ENCODE measurements at places on chromosomes 7 and 10.

- DNase-seq = no peak
Measured at GRCh38 chr10:73839276-73839966, 28.0 kb upstream of the NDST2 start.

DNA sequence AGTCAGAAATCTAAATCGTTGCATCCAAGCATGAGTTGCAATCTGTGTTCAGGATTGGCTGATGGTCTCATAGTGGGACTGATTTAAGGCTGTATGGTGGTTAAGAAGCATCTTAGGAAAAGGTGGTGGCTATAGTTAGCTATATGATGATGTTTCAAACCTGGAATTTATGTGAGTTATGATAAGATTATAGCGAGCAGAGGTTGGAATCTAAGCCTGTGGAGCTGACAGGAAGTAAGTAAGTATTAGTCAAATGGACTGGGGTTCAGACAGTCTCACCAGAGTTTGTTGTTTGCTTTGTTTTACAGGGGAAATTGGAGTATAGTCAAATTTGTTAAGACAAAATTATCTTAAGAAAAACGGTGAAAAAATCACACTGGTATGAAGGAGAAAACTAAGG, 56.7 kb downstream of the ANKRD7 start:
- no peak for DNase-seq

DNA sequence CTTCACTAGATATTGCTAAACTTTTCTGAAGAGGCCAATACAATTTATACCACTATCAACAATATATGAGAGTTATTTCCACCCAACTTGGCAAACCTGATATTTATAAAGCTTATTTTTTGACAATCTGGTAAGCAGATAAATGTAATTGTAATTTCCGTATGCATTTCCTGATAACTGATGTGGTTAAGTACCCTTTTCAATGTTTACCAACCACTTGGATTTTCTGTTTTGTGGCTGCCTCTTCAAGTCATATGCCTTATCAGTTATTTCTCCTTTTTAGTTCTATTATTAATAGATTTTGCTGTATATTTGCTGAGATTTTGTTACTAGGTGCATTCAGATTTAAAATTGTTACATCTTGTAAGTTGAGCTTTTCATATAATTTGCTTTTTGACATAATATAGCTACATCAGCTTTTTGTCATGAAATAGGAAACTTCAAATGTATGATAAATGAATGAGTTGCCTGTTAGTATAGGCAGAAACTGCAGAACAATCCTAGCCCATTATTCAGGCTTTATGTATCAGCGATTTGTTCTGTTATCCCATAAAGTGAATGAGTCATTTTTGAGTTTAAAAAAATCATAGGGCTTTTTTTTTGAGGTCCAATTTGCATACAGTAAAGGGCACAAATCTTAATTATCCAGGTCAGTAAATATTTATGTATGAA, 11.5 kb downstream of the SGPL1 start:
- DNase-seq = no peak

GRCh38 chr10:12707461-12708185, 293.9 kb downstream of the CCDC3 start:
- DNase-seq = no peak
